Ovary (tissue), 10 donors: ENCODE measurements at places on chromosomes 7 and 10. TPM values are rescaled to one million over a fixed set of nuclear protein-coding genes. Genes with fewer than 3 reads are reported as not detected.

DNA sequence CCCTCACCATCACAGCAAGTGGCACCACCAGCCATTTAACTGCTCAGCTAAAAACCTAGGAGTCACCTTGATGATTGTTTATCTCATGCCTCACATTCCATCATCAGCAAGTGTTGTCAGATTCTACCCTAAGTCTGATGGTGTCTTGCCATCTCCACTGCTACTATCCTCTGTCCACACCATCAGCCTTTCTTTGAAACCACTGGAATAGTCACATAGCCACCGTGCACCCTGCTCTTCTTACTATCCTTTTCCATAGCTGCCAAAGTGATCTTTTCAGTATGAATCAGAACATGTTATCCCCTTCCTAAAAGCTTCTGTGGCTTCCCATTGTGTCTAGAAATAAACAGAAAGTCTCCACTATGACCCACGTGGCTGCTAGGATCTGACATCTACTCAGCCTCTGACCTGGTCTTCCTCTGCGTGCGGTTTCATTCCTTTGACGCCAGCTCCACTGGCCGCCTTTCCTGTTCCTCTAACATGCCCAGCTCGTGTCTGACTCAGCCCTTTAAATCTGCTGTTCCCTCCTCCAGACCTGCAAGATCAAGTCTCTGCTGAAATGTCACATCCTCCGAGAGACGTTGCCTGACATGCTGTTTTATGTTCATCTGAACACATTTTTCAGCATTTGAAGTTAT lies 16.5 kb upstream of the CHN2 start:
- DNase-seq: no peak

DNA sequence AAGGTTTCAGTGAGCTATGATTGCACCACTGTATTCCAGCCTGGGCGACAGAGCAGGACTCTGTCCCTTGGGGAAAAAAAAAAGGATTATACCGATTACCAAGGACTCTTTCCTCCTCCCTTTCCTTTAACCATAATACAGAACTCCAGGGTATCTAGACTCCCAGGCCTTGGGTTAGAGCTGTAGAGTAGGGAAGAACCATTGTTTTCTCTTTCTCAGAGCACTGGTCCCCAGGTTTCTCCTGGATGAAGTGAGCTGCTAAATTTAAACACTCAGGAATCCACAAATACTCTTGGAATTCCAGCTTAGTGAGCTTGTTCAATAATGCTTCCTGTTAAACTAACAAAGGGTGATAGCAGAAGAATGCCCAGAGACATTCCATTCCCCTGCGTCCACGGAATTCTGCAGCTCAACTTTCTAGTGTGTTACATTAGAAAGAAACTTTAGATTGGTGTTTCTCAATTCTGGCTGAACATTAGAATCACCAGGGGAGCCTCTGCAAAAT lies 14.6 kb upstream of the RPEL1 start:
- no peak for DNase-seq

- DNase-seq: no peak
Observed at GRCh38 chr10:59354434-59354833, 7.9 kb downstream of the FAM13C start.

DNA sequence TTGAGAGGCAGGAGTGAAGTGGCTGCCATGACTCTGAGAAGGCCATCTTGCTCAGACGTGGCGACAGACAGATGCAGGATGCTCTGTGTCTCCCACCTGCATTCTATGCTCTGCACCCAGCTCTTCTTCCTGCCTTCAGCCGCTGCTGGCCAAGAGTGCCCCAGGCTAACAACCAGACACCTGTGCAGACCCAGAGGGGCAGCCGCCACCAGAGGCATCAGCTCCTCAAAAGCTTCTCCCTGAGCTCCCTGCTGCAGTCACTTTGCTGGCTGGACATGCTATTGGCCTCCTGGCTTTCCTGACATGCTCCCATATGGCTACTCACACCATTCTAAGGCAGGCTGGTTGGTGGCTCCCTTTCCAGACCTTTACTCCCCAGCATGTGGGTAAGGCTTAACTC lies 70.6 kb upstream of the GRB10 start:
- no peak for DNase-seq

- no peak for DNase-seq
Observed at GRCh38 chr7:40966693-40967092, 736.2 kb downstream of the INHBA start.

DNA sequence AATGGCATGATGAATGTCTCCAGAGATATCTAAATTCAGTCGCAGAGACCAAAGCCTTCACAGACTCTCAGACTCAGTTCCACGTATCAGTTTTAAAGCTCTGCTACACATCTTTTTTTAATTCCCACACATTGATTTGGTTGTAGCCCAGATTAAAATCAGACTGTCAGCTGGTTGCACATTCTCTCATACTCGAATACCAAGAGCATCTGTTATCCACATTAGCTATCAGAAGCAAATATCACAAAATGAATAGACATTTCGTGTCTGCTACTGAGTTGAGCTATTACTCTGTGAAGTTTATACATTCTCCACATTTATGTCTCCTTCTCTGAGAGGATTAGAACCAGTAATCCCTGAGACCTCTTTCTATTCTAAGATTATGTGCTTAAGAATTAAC lies 229.2 kb downstream of the GPAM start:
- DNase-seq: no peak

DNA sequence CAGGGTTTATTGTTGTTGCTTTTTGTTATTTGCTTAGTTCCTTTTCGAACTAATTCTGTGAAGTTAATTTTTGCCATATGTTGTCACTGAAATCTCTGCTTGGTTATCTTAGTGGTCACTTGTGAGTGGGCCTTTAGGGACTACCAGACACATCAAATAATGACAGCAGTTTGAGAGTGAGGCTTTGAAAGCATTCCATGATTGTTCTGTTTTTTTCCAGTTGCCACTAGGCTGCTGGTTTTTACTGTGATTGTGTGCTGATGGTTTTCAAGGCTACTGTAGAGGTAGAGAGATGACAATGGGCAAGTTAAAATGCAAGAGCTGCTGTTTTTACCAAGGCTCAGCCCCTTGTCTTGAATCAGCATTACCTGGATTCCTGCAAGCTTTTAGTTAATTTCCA lies 20.0 kb downstream of the SEPTIN7 start:
- DNase-seq: no peak

DNA sequence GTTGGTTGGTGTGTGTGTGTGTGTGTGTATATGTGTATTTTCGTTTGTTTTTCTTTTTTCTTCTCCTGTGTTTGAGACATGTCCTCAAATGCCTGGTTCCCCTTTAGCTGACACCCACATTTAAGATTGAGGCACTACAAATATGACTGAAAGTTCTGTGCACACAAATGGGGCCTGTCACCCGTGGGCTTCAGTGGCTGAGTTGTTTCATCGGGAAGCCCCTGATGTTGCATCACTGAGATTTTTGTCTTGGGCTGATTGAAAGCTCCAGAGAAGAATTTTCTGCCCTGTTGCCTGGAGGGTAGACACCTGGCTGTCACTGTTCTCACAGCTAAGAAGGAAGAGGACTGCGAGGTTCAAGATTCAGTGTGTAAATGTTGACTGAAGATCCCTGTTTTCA lies 283.8 kb upstream of the C7orf33 start:
- DNase-seq: no peak

DNA sequence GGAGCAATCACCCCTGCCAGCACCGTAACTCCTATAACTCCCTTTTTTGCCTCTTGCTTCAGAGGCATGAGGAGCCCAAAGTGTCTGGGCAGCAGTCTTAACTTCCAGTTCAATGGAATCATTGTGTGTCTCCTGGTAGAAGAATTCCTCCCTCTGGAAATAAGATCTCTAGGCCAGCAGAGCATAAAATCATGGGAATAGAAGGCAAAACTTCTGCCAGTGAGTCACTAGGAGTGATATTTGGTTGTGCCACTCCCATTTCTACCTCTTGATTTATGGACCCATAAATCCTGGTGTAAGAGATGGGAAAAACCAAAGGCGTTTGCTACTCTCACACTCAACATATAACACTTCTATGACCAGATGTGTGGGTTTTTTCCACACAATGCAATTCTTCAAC lies 104.9 kb upstream of the FAM180A start:
- no peak for DNase-seq

DNA sequence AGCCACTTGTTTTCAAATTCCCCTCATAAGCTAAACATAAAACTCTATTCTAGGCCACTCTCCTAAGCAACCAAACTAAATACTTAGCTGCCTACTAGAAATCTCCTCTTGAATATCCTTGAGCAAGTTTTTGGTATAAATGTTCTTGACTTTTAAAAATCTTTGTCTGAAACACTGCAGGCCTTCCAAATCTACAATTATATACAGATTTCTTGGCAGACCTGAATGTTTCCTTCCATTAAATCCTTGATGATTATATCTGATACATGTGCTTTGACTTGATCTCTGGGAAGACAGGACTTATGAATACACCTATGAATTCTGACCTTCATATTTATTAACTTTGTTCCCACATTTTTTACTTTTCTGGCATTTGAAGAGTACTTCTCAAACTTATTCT lies 314.5 kb downstream of the CACNA2D1 start:
- no peak for DNase-seq

- no peak for DNase-seq
Observed at GRCh38 chr7:23471106-23471859, 992 bp upstream of the IGF2BP3 start.

- DNase-seq: no peak
Observed at GRCh38 chr7:75998038-75998437, 3.6 kb upstream of the TMEM120A start.

DNA sequence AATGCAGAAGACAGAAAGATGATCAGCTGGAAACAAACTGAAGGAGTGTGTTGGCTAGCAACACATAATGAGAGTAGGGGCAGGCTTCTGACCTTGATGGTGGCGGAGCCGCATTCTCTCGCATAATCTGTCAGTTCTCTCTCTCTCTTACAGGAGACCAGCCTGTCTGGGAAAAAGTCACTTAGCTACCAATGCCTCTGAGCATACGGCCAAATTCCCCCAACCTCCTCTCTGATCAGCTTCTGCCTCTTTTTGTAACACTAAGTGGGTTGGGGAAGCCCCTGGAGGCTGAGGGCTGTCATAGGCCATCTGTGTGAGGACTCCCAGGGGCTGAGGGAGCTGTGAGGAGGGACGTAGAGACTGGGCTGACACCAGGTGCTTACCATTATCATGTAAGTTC lies 104.6 kb downstream of the HIPK2 start:
- DNase-seq: no peak

DNA sequence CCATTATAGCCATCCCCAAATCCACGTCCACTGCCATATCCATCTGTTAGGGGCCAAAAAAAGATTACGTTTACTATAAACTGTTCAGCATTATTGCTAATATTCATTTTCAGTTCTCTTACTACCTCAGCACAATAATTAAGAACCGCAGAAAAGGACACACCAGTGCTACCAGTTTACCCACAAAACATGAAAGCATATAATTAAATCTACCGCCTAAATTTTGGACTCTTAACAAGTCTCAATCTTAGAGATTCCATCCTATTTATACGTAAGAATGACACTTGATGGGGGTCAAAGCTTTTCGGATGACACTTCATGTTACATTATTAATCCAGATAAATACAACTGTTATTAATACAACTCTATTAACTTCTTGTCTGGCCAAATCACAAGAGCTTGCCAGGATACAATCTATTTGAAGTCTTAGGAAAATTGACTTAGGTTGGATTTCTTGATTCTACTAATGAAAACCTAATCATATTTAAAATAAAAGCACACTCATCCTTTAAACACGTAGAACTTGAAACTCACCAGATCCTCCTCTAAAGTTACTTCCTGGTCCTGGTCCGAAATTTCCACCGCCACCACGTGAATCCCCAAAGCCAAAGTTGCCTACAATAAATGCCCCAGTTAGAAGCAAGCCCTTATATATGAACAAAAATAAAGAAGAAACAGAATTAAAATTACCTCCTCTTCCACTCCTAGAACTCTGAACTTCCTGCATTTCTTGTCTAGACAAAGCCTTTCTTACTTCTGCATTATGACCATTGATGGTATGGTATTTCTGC lies 4.5 kb downstream of the HNRNPA2B1 start:
- DNase-seq: no peak

- DNase-seq: no peak
Observed at GRCh38 chr7:49771427-49772176, 1.8 kb upstream of the VWC2 start.

DNA sequence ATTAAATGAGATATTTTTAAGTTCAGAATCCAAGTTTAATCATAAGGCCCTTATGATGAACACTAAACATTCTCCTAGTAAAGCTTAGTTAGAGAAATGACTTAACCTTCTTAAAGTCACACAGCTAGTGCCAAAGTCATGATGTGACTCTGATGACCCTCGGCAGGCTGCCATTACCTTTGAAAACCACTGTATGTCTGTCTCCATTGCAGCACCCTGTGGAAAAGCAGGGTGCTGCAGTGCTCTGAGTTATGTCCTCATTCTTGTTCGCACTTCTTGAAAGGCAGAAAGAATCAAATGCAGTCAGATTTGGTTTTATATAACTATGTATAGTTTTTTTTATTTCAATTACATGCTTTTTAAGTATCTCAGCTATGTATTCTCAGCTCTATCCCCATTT lies 105.0 kb downstream of the PHTF2 start:
- no peak for DNase-seq

DNA sequence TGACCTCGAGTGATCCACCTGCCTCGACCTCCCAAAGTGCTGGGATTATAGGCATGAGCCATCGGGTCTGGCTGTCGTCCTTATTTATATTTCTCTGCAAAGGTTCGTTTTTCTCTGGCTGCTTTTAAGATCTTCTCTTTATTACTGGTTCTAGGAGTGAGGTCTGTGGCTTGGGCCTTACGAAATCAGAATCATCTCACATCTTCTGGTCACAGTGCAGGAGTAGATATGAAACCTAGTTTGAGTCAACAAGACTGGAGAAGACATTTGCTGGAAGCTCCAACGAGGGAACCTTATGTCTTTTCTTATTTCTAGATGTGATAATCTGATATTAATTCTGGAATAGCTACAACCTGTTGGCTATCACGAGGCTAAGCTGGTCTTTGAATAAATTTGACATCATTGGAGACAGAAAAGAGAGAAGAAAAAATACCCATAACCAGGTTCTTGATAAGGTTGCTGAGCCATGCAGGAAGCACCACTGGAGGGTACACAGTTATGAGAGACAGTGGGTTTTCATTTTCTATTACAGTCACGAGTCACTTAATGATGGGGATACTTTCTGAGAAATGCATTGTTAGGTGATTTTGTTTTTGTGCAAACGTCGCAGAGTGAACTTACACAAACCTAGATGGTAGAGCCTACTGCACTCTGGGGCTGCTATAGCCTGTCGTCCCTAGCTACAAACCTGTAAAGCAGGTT lies 25.6 kb upstream of the IL15RA start:
- DNase-seq: no peak

The CPA4 gene
- not detected for total RNA-seq

The APBB1IP gene
- total RNA-seq: 4.2 TPM

The FGFR2 gene
- 11.9 TPM for total RNA-seq

The SMIM30 gene
- total RNA-seq: 20.5 TPM

The CFAP69 gene
- 7.0 TPM for total RNA-seq

The MGMT gene
- 30.4 TPM for total RNA-seq

The PAX4 gene
- total RNA-seq: not detected

The TUBAL3 gene
- total RNA-seq: not detected

The ADRB1 gene
- not detected for total RNA-seq

The ZCCHC24 gene
- total RNA-seq: 92.1 TPM

The TDRD1 gene
- 0.51 TPM for total RNA-seq

The PTF1A gene
- total RNA-seq: not detected
